GM23338 (cell line): ENCODE measurements at places on chromosomes 7 and 10.

DNA sequence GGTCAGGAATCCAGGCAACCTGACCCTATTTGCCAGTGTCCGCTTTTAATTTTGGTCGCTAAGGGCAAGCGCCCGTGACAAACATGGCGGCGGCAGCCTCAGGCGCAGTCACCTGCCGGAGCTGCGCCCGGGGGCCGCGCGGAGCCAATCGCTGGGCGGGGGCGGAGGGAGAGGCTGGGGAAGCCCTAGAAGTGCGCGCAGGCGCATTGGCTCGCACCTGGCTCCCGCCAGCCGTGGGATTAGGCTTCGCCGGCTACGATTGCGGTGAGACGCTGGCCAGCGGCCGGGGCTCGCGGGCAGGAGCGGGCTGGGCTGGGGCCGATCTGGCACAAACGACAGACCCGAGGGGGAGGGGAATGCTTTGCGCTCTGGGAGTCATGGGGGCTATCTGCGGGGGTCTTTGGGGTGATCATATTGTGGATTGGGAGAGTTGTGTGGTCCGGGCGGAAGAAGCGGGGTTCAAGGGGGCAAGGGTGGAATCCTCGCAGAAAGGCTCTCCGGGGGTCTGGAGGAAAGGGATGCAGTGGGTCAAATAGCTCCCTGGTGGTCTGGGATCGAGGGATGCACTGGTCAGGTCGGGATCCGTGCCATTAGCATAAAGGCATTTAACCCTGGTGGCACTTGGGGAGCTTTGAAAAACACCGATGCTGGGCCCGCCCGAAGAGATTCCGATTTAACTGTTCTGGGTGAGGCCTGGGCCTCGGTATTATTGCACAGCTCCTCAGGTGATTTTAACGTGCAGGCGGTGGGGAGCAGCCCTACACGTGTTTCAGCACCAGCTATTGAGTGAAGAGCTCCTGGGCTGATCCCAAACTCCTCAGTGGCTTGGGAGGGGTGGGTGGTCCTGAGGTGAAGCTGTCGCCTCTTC, 10.1 kb upstream of the C10orf95 start:
- DNase-seq: peak; percentile 98

DNA sequence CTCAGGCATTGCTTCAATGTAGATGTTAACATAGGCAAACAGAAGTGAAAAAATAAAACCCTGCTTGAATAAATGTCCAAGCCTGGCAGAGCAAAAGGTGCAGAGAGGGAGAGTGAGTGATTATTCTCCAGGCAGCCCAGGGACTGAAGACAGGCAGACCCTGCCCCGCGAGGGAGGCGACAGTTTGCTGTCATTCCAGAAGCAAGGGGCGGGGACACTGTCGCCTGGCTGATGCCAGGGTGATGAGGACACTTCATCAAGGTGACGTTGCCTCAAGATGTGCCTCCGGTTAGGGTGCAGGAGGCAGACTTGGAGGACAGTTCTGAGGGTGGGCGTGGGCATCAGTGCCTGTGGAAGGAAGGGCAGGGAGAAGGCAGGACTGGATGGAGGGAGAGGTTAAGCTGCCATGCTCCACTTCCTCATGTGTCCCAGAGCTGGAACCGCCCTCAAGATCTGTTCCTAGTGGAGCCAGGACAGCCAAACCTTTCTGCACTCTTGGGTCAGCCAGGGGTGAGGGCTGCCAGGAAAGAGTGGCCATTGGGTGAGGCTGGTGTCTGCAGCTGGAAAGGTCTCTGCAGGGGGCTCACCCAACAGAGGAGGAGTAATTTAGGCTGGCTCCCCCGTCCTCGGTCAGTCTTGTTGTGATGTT, 560.5 kb upstream of the MKI67 start:
- no peak for DNase-seq

DNA sequence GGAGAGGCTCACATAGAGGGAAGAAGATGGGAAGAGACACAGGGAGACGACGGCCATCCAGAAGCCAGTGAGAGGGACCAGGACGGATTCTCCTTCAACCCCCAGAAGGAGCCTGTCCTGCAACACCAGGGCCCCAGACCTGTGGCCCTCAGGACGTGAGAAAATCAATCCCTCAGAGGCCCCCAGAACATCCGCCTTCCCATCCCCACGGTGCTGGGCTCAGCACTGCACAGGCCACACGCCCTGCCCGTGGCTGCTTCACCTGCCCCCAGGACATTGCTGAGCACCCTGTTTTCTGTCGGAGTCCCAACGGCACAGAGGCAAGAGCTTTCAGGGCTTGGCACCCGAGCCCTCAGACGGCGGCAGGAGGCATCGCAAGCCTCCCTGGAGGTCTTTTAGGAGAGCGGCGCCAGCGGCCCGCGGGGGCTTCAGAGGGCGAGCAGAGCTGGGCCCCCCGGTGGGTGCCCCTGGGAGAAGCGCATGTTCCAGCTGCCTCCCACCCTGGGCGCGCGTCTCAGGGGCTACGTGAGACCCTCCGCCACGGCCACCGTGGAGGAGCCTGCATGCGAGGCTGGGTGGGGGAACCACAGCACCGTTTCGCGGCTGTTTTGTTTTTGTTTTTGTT, 42.8 kb downstream of the PDGFA start:
- DNase-seq: no peak

GRCh38 chr10:69766161-69766910, 35.4 kb upstream of the COL13A1 start:
- DNase-seq: no peak

- no peak for DNase-seq
These were observed 348.8 kb downstream of the SDK1 start for GRCh38 chr7:3649678-3650440.

DNA sequence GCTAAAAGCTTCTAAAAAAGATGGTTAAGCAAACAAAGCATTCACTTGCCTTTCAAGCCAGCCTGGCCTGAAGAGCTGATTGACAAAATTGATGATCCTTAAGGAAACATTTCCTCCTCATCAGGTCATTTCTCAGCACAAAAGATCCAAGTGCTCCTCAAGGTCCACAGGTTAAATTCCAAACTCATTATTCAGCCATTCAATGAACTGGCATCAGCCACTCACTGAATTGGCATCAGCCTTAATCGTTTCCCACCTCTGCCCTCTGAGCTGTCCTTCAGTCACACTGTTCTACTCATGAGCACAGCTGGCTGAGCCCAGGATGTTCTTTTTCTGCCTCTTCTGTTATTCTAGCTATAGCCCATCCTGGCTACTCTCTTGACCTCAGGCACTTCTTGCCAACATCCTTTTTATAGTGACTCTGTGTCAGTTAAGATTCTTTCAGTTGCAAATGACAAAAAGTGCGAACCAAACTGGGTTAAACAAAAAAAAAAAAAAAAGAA, 147.5 kb downstream of the RAB11FIP2 start:
- DNase-seq: no peak

- no peak for DNase-seq
These were observed 9.5 kb downstream of the RAB18 start for GRCh38 chr10:27513451-27514191.

DNA sequence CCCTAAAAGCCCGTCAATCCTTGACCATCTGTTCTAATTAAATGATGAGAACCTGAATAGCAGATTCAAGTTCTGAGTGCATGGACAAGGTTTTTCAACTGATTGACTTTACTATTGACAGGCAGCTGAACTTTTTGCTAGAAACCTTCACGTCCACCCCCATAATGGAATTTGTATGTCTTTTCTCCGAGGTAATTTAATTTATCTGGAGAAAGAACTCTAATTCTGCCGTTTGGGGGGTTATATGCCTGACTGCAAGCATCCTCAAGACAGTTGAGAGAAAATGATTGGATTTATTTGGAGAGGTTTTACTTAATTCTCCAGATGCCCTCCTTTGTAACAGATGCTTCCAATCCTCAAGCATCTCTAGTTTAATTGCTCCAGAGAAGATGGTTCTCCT, 1053.4 kb upstream of the AUTS2 start:
- DNase-seq: no peak

- DNase-seq: no peak
These were observed 32.2 kb downstream of the LSM5 start for GRCh38 chr7:32458025-32458424.

DNA sequence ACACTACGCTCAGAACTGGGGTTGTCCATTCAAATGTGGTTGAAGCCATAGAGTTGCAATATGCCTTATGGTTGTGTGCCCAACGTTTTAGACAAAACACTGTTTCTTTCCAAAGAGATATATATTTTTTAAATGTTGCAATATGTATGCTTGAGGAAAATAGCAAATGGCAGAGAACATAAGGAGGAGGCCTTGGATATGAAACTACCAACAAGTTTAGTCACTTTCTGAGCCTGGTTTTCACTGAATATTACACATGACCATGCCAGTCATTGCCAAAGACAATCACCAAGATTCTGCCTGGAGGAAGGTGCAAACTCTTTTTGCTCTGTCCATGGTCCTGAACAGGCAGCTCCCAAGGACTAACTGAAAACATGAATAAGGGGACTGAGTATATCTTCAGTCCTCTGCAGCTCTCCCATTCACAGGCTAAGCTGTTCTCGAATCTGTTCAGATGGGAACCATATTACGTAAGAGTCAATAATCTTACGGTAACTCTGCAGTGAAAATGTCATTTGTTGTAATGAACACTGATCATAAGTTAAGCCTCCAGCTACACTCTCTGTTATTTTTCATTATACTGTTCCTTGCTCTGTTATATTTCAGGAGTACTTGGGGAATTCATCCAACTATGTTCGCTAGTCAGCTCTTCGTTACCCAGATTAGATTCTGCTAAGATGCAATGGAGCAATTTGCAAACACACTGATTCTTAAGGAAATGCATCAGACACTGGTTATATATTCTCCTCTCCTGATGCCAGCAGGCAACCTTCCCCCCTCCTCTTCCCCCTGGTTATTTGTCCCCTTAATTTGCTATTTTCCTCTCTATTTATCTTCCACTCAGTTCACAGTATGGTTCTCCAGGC, 90.7 kb upstream of the C1QL3 start:
- DNase-seq: peak; percentile 78

DNA sequence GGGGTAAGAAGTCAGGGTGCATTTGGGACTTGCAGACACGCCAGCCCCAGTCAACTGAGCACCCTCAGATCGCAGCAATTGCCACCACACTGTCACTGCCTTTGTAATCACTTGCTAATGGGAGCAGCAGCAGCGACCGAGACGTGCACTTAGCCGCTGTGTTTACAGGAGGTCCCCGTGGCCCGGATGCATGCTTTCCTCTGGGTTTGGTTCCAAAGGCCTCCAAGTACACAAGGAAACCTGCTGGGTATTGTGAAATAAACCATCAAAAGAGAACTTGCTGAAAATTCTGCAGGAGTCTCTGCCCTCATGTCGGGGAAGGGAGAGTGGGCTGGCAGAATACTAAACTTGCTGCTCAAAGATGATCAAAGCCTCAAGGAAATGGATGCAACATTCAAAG, 341.7 kb downstream of the DNAJB6 start:
- no peak for DNase-seq

DNA sequence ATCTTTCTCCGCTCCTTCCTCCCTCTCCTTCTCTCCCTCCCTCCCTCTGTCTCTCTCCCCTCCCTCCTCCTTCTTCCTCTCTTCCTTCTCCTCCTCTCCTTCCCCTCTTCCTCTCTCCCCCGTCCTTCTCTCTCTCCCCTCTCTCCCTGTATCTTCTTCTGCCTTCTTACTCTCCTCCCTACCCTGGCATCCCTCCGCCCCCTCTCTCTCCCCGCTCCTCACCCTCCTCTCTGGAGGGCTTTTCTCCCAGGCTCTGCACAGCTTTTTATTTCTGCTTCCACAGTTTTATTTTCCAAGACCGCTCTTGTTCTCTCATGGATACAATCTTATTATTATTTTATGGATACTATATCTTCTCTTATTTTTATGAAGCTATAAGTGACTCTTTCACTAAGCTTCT, 32.6 kb downstream of the AP5Z1 start:
- DNase-seq: no peak

DNA sequence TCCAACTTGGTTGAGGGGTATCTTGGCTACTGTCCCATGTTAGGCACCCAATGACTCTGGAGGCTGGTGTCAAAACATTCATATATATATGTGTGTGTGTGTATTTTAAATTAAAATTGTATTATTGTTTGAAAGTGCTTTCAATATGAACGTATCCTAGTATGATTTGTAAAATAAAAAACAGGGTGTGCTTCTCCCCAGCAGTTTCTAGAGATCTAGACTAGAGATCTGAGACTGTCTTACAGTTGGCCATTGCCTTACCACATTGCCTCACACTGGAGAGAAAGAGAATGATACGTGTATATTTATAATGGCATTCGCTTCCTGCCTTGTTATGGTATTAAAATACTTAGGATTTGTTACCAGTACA, 1.2 kb downstream of the BAG3 start:
- DNase-seq: no peak

- peak; percentile 60 for DNase-seq
These were observed 199.4 kb downstream of the USP6NL start for GRCh38 chr10:11411926-11412545.

GRCh38 chr7:138867744-138868143, 69.7 kb upstream of the ATP6V0A4 start:
- no peak for DNase-seq

DNA sequence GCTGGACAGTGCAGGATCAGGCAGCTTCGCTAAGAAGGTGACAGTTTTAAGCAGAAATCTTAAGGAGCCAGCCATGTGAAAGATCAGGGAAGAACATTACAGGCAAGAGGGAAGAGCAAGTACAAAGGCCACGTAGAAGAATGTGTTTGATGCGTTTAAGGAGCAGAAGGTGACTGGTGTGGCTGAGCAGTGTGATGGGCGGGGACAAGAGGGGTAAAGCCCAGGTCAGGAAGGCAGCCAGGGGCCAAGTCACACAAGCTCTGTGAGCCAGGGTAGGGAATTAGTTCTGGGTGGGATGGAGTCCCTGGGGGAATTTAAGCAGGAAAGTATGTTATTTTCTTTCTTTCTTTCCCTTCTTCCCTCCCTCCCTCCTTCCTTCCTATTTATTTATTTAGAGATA, 166.9 kb downstream of the SH3PXD2A start:
- DNase-seq: no peak

DNA sequence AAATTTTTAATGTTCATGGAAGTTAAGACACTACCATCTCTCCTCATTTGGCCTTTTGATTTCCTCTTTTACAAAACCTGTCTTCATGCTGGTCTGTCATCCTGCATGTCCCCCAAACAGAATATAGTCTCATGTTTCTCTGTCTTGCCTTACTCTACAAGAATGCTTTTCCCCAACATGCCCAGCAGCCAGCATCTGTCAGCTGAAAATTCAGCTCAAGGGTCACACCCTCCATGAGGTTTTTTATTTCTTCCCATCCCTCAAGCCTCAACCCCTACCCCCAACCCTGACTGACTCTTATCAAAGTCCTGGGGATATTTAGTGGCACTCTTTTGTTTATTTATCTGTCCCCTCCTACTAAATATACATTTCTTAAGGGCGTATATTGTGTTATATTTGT, 202.0 kb downstream of the ANK3 start:
- no peak for DNase-seq

DNA sequence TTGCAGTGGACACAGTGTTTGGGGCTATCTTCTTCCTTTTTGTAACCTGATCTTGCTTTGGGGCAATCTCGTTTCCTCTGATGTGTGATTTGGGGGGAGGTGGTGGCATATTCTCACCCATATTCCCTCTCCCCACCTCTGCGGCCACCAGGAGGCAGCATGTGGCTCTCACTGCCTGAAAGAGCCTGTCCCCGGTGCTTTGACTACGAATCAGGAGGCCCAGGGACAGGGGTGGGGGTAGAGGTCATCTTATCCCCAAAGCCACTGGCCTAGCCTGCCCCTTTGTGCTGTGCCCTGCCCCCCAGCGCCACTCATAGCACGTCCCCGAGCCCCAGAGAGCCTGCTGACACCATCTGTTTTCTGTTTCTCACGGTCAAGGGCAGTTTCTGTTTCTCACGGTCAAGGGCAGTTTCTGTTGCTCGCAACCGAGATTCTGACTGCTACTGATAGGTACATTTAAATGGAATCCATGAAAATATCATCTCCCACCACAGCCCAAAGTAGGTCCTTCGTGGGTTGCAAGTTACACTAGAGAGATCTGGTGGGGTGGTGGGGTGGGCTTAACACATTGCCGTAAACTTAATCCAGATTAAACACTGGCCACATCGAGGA, 28.2 kb downstream of the PHYH start:
- peak; percentile 91 for DNase-seq
